ENCODE measurements at places on chromosomes 7 and 10. TPM values are rescaled to one million over a fixed set of nuclear protein-coding genes. Genes with fewer than 3 reads are reported as not detected.

GRCh38 chr10:119283387-119283786 lies 76.0 kb downstream of the GRK5 start:
- no peak for DNase-seq

DNA sequence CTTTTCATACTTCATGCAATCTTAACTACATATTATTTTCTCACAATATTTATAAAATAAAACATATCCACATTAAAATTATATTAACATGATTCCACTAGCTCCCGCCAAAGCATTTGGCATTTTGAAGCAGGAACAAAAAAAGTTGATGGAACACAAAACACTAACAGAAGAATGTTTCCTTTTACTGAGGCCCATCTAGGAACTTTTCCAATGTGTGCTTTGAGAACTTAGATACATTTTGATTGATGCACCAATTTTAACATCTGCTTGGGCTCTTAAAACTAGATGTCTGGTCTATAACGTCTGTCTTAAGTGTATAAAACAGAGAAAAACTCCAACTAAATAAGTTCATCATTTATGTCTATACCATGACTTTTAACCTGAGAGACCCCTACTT lies 1214.8 kb downstream of the SORCS1 start:
- no peak for DNase-seq

DNA sequence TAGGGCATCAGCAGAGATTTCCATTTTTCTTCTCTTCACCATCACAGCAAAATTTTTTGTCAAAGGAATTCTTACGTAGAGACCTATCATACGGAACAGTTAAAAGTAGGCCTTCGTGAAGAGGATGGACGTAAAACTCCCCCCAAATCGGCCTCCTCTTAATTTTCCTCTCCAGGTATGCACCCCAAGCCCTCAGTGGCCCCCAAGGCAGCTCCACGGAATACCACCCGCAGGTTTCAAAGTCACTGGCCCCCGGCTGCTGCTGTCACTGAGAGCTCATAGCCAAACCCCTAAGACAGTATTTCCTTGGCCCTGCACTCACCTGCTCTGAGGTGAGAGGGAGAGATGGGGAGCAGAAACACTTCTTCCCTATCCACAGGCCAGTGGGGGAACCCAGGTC lies 8.8 kb downstream of the PODXL start:
- DNase-seq = no peak

Gene PLA2G12B
- total RNA-seq = 0.09 TPM

Gene CDH23
- under 0.01 TPM for total RNA-seq
